ENCODE measurements at places on chromosomes 6 and 20.
A peak's percentile ranks its signal among the peaks of the same experiment; 100 is the strongest.

- no peak for DNase-seq
These were observed 51.4 kb upstream of the RPS6KA2 start for GRCh38 chr6:166678426-166678825.

GRCh38 chr6:119453242-119454200, 104.0 kb upstream of the MAN1A1 start:
- no peak for DNase-seq

- no peak for DNase-seq
These were observed 343.4 kb downstream of the PKHD1 start for GRCh38 chr6:51743999-51744398.

DNA sequence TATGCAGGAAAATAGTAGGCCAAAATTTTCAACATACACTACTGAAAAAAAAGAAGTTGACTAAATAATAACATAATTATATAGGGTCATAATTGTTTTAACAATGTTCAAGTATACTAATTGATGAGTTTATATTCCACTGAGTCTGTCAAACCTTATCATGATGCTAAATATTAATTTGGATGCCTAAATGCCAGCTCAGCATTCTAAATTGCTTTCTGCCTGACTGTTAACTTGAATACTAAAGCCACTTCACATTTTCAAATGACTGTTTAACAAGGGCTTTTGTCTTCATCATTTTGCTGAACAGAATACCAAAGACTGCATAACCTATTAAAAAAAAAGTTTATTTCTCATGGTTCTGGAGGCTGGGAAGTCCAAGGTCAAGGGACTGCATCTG, 232.8 kb downstream of the DOK5 start:
- no peak for DNase-seq

DNA sequence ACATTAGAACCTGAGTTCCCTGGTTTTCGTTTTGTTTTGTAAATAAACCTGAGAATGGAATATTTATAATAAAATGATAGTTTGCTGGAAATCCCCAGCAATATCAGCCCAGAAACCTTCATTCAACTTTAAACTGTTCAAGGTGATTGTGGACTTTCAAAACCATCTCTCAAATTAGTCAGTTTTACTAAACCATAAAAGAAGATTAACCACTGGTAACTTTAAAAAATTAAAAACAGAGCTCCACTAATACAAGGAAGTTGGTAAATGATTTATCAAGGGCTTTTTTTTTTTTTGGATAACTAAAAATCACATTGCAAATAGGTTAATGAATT, 10.0 kb downstream of the MBOAT1 start:
- DNase-seq = no peak

DNA sequence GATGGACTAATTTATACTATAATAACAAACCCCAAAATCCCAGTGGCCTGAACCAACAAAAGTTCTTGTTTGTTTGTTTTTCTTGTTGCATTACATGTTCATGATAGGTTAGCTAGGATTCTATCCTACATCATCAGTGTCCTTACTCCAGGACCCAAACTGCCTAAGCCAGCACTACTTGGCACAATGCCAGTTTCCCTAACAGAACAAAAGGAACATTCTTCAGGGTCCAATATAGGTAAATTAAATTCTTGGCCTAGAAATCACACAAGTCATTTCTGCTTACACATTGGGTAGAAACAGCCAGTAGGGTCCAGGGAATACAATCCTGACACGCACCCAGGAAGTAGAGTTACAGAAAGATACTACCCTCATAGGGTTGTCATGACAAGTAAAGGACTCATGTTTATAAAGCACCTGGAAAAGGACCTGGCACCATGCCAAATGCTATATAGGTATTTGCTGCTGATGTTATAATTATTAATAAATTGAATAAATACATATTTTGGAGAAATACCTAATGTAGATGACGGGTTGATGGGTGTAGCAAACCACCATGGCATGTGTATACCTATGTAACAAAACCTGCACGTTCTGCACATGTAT, 38.8 kb downstream of the RCAN2 start:
- DNase-seq = no peak

GRCh38 chr6:126280287-126280686, 59.6 kb upstream of the CENPW start:
- no peak for DNase-seq

DNA sequence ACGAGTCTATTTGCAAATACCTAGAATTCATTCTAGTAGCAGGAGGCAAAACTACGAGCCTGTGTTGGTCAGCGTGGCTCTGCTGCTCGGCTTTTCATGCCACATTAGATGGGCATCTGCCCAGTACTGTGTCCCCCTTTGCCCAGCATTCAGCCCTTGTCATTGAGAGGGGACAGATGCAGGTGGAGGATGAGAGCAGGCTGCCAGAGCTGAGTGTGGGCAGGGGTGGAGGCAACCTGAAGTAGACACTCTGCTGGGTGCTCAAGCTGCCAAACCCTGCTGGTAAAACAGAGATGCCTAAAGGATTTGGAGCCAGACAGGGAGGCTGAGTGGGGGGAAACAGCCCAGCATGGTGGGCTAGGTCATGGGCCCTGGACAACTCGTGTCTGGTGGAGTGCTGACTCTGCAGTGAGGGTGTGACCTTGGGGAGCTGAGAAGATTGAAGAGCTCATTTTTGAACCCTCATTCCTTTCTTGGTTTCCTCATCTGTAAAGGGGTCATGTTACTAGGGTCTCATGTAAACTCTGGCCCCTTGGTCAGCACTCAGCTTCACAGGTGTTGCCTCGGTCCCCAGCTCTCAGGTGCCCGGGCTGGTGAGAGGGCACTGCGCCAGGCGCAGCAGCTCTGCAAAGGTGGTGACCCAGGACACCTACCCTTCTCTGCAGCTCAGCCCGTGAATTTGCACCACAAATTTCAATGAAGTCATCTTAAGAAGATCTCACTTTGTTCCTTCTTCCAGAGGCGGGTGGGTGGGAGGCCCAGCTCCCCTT, 64.2 kb upstream of the BHLHE23 start:
- no peak for DNase-seq

DNA sequence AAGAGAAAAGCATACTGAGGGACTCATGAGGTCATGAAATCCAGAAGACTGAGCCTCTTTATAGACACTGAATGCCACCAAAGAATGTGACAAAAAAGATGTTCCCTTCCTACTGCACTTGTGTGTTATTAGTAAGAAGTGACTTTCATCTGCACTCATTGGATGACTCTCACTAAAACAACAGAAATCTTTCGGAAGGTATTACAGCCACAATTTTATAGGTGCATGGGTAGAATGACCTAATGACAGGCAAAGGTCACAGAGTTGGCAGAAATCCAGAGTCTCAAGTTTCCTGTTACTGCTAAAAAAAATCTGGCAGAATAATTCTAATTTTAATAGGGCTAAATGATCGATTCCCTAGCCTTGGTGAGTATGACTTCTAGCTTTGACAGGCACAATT, 13.3 kb downstream of the PKHD1 start:
- no peak for DNase-seq

DNA sequence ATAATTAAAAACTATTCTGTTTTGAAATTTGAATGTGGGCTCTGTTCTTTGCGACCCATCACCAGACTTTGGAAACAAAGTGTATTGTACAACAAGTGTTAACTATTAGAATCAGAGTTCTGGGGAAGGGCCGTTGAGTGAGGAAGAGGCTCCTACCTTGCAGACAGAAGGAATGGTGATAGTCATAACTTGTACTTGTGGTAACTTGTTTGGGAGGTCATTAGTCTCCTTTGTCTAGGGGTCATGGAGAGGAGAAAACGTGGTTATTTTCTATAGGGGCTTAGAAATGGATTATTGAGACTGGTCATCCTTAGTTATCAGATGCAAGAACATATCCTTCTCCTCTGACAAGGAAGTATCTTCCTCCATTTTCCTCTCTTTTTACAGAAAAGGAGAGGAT, 174.8 kb downstream of the BMP2 start:
- DNase-seq = no peak

GRCh38 chr6:195861-196360, 96.4 kb upstream of the DUSP22 start:
- peak; percentile 31 for DNase-seq

GRCh38 chr6:163814494-163815364, 400.2 kb downstream of the QKI start:
- no peak for DNase-seq

- no peak for DNase-seq
These were observed 54.0 kb downstream of the PSMG4 start for GRCh38 chr6:3312604-3313231.

DNA sequence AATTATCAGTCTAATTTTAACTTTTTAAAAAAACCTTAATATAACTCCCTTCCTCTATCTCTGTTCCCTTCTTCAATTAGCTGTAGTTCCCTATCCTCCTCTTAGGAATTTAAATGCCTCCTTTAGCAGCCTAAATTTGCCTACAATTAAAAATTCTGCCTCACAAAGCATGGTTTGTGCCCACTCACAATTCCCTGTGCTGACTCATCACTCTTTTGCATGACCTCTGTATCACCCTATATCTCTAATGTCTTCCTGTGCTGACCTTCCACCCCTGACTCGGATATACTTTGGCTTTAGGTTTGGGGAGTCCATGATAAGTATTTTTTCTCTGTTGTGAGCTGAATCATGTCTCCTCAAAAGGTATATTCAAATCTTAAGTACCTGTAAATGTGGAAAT, 253.6 kb downstream of the RNF144B start:
- no peak for DNase-seq

- DNase-seq = no peak
These were observed 417.9 kb downstream of the CD109 start for GRCh38 chr6:74113901-74114300.

- DNase-seq = no peak
These were observed 340.7 kb downstream of the LMBRD1 start for GRCh38 chr6:69456086-69456485.

DNA sequence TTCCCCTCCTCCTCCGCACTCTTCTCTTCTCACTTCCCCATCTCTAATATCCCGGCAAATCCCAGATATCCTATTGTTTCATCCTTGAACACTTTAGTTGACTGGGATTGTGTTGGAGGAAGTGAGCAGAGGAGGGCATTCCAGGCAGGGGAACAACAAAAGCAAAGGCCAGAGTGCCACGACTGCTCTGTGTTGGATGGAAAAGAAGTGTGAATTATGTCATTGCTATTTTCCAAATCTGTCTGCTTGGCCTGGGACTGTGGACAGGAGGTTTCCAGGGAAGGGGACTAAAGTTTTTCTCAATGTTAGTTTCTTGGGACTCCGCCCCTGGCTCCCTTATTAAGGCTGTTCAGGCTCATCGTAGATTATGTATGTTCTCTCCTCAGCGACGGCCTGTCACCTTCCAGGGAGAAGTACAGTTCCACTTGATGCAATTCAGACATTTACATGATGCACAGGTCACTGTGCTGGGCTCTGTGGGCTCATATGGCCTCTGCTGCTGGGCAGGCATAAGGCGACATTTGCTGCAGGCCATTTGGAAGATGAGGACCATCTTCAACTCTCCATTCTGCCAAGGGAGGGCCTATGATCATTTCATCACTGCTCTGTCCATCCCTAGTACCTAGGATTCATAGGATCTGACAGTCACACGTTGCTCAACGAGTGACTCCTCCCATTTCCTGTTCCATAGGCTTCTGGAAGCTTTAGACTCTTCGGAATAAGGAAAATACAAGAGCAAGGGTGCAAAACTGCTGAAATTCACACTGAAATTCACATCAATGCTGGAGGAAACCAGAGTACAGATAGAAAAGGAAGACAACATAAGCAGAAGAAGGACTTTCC, 99.1 kb upstream of the KCNK16 start:
- DNase-seq = no peak

Measured in stimulated activated CD8-positive, alpha-beta memory T cell treated with anti-CD3 and anti-CD28 coated beads, Interleukin-15, amount 100 ng/mL, for 4 hours (primary cell).